CD14-positive monocyte (primary cell): ENCODE measurements at places on chromosomes 1 and 21.

- DNase-seq, result no peak
These were observed 21.1 kb downstream of the NCF2 start for GRCh38 chr1:183569141-183569540.

GRCh38 chr1:150985179-150985825, 3.2 kb downstream of the ANXA9 start:
- no peak for DNase-seq

- peak; percentile 57 for DNase-seq
These were observed 38.5 kb downstream of the MSTO1 start for GRCh38 chr1:155648207-155649147.

GRCh38 chr1:110212169-110213142, 2.3 kb downstream of the KCNC4 start:
- DNase-seq, result no peak

- no peak for DNase-seq
These were observed 30.2 kb downstream of the AGPAT3 start for GRCh38 chr21:43895196-43895595.

- DNase-seq, result no peak
These were observed 17.7 kb downstream of the IRF2BP2 start for GRCh38 chr1:234592240-234592639.

DNA sequence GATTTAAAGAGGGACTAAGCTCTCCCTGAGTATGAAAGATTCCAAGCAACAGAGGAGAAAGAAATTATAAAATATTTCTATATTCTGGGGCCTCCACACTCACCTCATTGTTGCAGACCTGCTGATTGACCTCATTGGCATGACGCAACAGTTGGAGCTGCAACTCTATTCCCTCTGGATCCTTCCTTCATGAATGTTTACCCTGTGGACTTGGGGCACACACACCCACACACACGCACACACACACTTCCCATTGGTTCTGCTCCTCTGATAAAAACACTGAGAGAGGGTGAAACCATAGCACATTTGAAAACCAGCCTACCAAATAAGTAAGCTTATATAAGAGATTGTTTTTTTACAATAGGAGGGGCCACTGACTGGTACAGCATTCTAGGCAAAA, 159.1 kb downstream of the BRINP2 start:
- DNase-seq, result no peak

DNA sequence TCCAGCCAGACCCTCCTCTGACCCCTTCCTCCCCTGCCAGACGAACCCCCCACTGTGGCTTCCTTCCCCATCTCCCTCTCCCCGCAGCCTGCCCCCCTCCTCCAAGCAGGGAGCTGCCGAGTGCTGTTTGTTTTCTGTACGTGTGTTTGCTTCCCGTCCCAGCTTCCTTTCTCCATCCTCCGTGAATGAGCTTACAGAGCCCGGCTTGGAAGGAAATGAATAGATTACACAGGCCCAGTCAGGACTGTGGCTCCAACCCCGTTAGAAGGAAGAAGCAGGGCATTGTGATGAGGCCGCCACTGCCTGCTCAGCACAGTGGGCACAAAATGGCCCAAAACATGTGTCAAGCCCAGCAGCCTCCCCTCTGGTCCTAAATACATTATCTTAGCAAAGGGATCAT, 123.2 kb downstream of the IGSF21 start:
- no peak for DNase-seq
